Breast epithelium (tissue), 4 donors: ENCODE measurements at places on chromosomes 5 and 9. TPM values are rescaled to one million over a fixed set of nuclear protein-coding genes. Genes with fewer than 3 reads are reported as not detected.

The PRRX2 gene
- 35.1 TPM for total RNA-seq

- H3K4me3 ChIP-seq, result no peak overlapping the region
- no peaks in the 10 kb centered on the region for H3K27me3 ChIP-seq
- no peaks in the 10 kb centered on the region for H3K36me3 ChIP-seq
- H3K4me1 ChIP-seq, result no peaks in the 10 kb centered on the region
- DNase-seq, result no peak
Measured at GRCh38 chr9:89911721-89912604, 307.2 kb downstream of the GADD45G start.

The FAM200C gene
- total RNA-seq, result 5.6 TPM

DNA sequence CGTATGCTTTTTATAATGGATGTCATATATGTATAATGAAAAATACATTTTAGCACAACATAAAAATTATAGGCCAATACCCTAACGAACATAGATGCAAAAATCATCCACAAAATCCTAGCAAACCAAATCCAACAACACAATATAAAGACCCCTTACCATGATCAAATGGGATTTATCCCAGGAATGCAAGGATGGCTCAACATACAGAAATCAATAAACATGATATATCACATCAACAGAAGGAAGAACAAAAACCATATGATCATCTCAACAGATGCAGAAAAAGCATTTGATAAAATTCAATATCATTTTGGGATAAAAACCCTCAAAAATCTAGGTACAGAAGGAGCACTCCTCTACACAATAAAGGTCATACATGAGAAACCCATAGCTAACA is 27.7 kb downstream of the VAV2 start:
- H3K36me3 ChIP-seq, result no peaks in the 10 kb centered on the region
- no peak for DNase-seq
- H3K27me3 ChIP-seq, result no peaks in the 10 kb centered on the region
- H3K4me1 ChIP-seq, result no peaks in the 10 kb centered on the region

The BTNL8 gene
- total RNA-seq, result 0.15 TPM

DNA sequence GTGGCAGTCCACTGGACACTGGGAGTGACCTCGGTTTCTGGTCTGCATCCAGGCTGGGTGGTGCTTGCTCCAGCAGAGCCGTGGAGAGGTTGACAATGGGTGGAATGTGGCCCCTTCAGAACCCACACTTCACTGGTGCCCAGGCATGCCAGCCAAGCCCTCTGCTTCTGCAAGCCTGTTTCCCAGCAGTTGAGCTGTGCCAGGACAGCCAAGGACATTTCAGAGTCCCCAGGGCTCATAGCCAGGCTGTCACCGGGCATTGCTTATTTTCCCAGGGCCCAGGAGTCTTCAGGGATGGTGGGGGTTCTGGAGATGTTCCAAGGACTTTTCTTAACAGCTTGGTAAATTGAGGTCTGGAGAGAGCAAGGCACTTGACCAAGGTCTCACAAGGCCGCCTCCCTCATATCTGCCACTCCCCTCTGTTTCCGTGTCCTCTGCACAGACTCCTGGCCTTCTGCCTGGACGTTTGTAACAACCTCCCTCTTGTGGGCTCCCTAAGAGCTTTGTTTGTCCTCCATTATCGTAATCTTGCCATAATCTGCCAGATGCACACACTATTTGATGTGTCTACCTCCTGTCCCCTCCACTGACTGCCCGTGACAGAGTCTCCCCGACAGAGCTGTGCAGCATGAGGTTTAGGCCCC is 3.8 kb upstream of the NDST1 start:
- H3K27me3 ChIP-seq, result no peaks in the 10 kb centered on the region
- no peaks in the 10 kb centered on the region for H3K36me3 ChIP-seq

DNA sequence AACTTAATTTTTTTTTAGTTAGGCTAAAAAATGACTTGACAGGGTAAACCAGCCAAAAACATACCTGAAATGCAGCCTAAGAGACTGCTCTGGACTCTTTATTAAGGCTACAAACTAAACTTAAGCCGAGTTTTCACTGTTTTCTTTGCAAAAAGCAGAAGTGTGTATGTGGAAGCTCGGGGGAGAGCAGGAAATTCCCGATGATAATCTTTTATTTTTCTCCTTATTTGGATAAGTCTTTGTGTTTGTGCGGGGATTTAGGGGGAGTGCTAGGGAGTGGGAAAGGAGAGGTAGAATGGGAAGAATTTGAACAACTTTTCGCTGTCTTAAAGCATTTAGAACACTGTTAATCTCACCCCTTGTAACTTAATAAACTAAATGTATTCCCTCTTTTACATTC is 30.7 kb upstream of the GPR21 start:
- H3K4me1 ChIP-seq, result no peaks in the 10 kb centered on the region
- H3K4me3 ChIP-seq, result no peak overlapping the region
- no peak for DNase-seq
- no peaks in the 10 kb centered on the region for H3K27me3 ChIP-seq

The OTULINL gene
- 6.2 TPM for total RNA-seq

DNA sequence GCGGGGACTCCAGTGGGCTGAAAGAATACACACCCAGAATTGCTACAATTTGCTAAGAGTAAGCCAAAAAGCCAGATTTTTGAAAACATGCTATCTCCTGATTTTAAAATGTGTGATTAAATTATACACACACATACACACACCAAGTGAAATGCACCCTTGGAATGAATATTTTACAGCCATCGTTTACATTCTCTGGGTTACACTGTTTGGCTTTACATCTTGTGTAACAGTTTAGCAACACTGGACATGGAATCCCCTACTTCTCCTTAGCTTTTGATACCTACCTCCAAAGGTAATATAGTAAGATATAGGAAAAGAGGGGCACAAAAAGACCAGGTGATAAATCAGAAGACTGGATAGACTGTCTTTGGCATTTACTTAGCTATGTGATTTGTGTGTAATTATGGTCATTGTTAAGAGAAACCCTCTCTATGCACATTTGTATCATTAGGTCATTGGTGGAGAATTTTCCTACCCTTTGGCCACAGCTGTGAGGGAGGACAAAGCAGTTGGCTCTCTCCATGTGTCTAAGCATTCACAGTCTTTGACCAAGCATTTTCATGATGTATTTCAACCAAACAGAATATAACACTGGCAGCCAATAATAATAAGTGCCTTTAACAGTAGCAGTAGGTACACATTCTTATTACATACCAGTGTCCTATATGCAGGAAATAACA is 7.6 kb downstream of the SVEP1 start:
- H3K27ac ChIP-seq, result no peak overlapping the region
- H3K36me3 ChIP-seq, result no peaks in the 10 kb centered on the region
- H3K27me3 ChIP-seq, result no peaks in the 10 kb centered on the region
- no peak overlapping the region for H3K4me3 ChIP-seq
- no peak for DNase-seq

GRCh38 chr5:136014049-136015002 is 14.5 kb upstream of the TGFBI start:
- no peak overlapping the region for H3K27ac ChIP-seq
- no peak overlapping the region for H3K4me3 ChIP-seq
- no peaks in the 10 kb centered on the region for H3K4me1 ChIP-seq
- H3K36me3 ChIP-seq, result no peaks in the 10 kb centered on the region

DNA sequence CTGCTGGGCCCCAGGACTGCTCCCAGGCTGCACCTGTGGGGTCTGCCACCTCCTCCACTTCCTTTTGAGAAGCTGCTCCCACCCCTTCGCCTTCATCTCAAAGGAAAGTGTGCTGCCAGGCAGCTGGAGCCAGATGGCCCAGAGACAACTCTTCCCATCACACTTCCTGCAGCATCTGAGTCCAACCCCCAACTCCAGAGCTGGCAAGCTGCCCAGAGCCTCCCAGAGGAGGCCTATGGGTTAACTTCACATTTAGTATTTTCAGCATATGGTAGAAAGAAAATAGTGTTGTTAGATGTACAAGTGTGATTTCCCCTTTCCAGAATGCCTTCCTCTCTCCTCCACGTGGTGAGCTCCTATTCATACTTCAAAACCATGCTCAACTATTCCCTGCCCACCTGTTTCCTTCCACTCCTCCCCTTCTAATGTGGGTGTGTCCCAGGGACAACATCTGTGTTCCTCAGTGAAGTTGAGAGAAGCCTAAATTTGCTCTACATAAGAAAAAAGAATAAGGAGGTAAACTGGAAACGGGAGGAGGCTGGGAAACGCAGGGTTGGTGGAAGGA is 38.6 kb upstream of the KCNMB1 start:
- H3K4me3 ChIP-seq, result no peak overlapping the region
- H3K36me3 ChIP-seq, result no peaks in the 10 kb centered on the region
- DNase-seq, result no peak
- H3K27ac ChIP-seq, result no peak overlapping the region
- H3K4me1 ChIP-seq, result no peaks in the 10 kb centered on the region
- no peaks in the 10 kb centered on the region for H3K27me3 ChIP-seq

- H3K4me1 ChIP-seq, result no peaks in the 10 kb centered on the region
- H3K27ac ChIP-seq, result no peak overlapping the region
- H3K4me3 ChIP-seq, result no peak overlapping the region
- no peaks in the 10 kb centered on the region for H3K36me3 ChIP-seq
Measured at GRCh38 chr9:136593581-136593980, 47.7 kb upstream of the NOTCH1 start.
